Activated T-cell treated with anti-CD3 and anti-CD28 coated beads for 24 hours (primary cell): ENCODE measurements at places on chromosomes 11 and 22.

DNA sequence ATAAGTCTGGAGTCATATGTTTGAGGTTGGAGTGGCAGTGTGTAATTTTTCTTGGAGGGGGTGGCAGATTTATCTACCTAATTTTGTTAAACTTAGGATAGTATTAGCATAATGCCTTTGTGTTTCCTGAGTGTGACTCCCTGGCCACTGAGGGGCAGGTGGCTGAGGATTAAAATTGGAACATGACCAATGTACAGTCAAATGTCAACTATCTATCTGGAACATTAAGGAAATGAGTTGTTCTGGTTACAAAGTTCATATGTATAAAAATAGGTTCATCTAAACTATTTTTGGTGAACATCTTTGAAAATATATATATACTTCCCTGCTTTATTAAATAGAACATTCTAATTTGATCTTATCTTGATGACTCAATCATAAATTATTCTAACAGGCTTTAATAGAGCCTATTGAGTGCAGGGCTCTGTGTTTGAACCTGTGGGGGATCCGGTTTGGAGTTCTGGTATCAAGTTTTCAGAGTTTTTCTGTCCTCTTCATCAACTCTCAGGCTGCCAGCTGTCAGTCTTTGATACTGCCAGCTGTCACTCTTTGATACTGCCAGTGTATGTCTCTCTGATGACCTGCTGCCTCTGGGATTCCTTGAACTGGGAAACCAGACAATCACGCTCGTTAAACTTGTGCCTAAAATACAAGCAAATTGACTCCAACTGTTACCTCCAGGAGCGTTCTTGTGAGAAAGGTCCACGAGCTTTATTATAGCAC lies 309.6 kb downstream of the METTL15 start:
- no peak for DNase-seq

DNA sequence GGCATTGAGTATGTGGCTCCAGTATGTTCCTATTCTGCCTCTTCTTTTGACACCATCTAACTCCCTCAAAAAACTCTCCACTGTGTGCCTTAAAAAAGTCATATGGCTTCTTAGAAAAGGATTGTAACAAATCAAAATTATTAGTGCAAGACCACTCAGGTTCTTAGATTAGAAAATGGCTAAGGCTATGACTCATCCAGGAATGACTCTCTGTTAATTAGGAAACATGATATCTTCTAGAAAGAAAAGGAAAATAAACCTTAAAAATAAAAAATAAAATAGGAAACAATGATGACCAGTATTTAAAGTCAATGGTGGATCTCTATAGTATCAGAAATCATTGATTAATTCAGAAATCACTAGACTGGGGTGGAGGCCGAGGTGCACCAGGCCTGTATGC lies 21.7 kb downstream of the SLC25A17 start:
- no peak for DNase-seq

- DNase-seq = no peak
Measured at GRCh38 chr11:71442123-71442522, 6.1 kb downstream of the DHCR7 start.

DNA sequence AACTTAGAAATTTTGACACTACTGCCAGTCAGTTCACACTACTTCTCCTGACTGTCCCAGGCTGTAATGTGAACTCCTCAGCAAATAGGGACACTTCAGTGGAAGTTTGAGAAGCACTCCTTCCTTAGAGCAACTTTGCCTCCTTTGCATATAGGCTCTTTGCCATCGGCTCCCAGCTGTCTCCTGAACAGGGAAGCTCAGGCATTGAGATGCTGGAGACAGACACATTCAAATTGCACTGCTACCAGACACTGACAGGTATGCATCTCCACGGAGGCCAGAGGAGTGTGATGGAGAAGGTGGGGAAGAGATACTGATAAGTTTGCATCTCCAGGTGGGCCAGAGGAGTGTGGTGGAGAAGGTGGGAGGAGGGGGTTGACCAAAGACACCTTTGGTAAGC lies 1.4 kb downstream of the TRAPPC4 start:
- no peak for DNase-seq

DNA sequence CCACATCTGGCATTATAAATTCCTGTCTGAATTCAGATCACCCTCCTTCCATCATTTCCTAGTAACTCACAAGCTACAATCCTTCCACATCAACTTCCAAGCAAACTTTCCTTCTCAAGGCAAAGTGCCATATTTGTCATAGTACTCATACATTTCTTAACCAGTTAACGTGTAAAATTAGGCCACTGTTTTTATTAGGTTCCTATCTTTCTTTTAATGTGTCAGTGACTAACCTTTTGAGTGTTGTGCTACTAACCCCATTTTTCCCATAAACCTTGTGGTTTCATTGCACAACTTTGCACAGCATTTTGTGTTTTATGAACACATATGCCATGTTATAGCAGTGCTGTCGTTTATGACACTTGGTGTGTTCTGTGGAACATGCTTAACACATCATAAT lies 90.1 kb downstream of the KIF18A start:
- no peak for DNase-seq

DNA sequence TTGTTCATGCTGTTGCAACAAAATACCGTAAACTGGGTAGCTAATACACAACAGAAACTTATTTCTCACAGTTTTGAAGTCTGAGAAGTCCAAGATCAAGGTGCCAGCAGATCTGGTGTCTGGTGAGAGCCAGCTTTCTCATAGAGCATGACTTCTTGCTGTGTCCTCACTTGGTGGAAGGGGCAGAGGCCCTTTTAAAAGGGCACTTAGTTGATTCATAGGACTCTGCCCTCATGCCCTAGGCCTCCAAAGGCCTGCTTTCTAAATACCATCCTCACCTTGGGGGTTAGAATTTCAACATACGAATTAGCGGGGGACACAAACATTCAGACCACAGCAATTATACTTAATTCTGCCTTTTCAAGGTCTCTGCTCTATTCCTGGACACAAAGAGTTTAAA lies 52.3 kb upstream of the FDX1 start:
- no peak for DNase-seq

DNA sequence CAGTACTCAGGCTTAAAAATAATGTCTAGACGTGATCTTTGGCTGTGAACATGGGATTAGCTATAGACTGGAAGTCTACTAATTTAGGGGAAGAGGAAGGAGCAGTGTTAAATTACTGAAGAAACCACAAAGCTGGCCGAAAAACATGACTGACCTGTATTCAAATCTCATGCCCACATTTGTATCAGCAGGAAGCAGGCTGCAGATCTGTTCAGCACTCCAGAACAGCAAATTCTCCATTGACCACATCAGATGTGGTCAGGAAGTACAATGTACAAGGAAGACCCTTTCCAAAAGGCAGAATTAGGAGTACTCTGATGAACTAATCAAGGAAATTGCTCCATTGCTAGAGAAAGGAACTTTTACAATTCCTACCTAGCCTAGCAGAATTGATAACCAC lies 31.7 kb downstream of the DCDC1 start:
- no peak for DNase-seq
